ENCODE measurements at places on chromosomes 5 and 9. TPM values are rescaled to one million over a fixed set of nuclear protein-coding genes. Genes with fewer than 3 reads are reported as not detected.

The MYOT gene
- total RNA-seq, result 27.7 TPM

The NMUR2 gene
- not detected for total RNA-seq

The PTGS1 gene
- 3.3 TPM for total RNA-seq

The GPRIN1 gene
- total RNA-seq, result 0.27 TPM

The CENPK gene
- total RNA-seq, result 6.9 TPM

The SAXO1 gene
- not detected for total RNA-seq

The KCTD16 gene
- total RNA-seq, result 0.13 TPM

The SNAPC3 gene
- total RNA-seq, result 30.6 TPM

The GPR150 gene
- 0.25 TPM for total RNA-seq

The TEX48 gene
- total RNA-seq, result not detected

The FIBCD1 gene
- total RNA-seq, result 0.56 TPM

The POU4F3 gene
- total RNA-seq, result not detected

The PCDHGA10 gene
- 5.2 TPM for total RNA-seq

The PCDHB9 gene
- total RNA-seq, result 0.65 TPM

The REEP2 gene
- 5.4 TPM for total RNA-seq

The NFX1 gene
- 39.6 TPM for total RNA-seq

The GZMA gene
- 0.23 TPM for total RNA-seq

The OTP gene
- total RNA-seq, result not detected
